CD8-positive, alpha-beta T cell (primary cell): ENCODE measurements at places on chromosomes 5 and 9.

- DNase-seq = no peak
These were observed 3.6 kb downstream of the HTR1A start for GRCh38 chr5:63958654-63959053.

- no peak for DNase-seq
These were observed 50.8 kb upstream of the FOXE1 start for GRCh38 chr9:97802276-97802675.

DNA sequence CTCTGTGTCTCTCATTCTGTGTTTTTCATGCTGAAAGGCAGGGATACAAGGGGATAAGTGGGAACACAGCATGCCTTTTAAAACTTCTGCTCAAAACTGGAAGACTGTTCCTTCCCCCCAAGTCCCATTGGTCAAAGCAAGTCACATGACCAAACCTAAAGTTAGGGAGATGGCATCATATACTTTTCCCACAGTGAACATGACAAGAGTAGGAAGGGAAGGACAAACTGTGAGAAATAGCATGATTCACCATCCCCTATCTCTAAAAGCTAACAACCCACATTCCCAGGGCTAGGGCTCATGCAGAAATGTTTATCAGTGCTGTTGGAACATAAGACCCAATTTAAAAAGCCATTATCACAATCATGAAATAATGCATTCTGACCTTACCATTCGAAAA lies 24.2 kb upstream of the SHISAL2B start:
- DNase-seq = no peak

- no peak for DNase-seq
These were observed 234.1 kb upstream of the ACTBL2 start for GRCh38 chr5:57716661-57717060.

GRCh38 chr5:107337281-107337680 lies 333.5 kb downstream of the EFNA5 start:
- DNase-seq = no peak

GRCh38 chr9:111237447-111237846 lies 92.6 kb downstream of the OR2K2 start:
- DNase-seq = no peak
